ENCODE measurements at places on chromosomes 1 and 21.

GRCh38 chr1:221608835-221609320, 133.0 kb downstream of the DUSP10 start:
- no peak for DNase-seq

GRCh38 chr21:37237764-37238163, 29.4 kb downstream of the VPS26C start:
- no peak for DNase-seq

- no peak for DNase-seq
These were observed 85.2 kb upstream of the EXO1 start for GRCh38 chr1:241762713-241763339.

GRCh38 chr1:29962831-29963247, 726.5 kb downstream of the PTPRU start:
- DNase-seq, result no peak

GRCh38 chr1:178450871-178451270, 45.9 kb downstream of the CLEC20A start:
- DNase-seq, result no peak

DNA sequence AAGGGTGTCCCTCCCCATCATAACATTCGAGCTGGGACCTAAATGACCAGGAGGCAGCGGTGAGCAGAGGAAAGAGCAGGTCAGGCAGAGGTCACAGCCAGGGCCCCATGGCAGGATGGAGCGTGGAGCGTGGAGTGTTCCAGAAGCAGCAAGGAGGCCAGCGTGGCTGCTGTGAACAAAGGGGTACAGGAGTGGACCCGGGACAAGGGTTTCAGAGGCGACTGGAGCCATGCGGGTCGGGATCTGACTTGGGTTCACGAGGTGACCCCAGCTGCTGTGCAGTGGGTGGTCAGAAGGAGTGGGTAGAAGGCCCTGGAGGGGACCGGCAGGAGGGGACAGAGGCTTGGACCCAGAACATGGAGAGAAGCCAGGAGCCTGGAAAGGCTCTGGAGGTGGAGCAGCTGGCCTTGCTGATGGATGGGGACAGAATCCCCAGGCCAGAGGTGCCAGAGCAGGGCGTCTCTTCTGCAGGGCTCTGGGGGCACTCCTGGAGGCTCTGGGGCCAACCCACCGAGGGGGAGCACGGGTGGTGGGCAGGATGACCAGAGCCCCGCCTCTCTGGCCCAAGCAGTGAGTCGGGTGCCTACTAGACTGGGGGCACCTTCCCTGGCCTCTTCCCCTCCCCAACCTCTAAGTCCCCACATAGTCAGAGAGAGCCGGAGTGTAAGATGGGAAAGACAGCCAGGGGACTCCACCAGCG, 2.3 kb downstream of the CHD5 start:
- DNase-seq, result no peak

DNA sequence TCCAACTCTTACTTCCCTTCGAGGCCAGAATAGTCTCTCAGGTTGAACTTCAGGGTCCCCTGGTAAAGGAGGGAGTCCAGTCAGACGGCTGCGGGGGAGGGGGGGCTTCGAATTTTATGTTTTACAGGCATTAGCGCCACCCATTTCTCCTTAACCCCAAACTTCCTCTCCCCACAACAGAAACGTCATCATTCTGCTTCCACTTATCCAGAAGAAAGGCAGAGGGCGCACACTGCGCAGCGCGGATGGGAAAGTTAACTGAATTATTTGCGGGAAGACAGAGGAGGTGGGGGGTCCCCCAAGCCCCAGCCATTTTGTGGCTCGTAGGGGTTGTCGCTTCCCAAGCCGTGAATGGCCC, 529 bp upstream of the PRMT2 start:
- DNase-seq, result peak; percentile 70

- no peak for DNase-seq
These were observed at the start of gene NCF2 for GRCh38 chr1:183590244-183591191. Gene NCF2, minus strand, starts transcription at chr1:183590459. Its CDS starts 130 bp downstream, at chr1:183590329.

DNA sequence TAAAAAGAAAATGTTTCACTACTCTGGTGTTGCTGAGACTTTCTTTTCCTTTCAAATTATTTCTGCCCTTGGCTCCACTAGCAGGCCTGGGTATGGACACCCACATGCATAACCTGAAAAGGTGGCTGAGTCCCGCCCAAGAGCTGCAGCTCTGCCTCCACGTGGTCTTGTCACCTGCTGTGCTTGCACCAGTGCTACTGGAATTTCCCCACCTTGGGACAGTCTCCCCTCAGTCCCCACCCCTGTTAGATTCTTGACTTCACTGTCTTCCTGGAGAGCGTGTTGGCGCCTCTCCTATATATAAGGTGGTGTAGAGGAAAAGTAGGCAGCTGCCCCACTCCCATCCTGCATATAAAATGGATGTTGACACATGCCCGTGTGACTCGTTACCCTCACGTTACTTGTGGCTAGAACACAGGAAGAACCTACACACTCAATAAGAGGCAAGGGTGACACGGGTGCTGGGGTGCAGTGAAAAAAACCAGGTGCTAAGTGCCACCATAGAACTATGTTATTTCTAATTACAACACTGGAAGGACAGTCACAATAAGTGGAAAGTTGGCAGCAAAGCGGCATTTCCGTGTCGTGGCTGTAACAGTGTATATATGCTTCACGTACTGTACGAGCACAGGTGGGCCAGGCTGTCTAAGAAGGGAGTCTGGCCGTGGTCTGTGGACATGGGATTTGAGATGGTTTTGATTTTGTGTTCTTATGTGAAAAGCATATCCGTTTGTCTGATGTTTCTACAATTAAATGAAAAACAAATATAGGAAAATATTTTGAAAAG, 61.0 kb downstream of the POFUT2 start:
- DNase-seq, result no peak

- no peak for DNase-seq
These were observed 220.1 kb upstream of the KCNK2 start for GRCh38 chr1:214862421-214862820.

DNA sequence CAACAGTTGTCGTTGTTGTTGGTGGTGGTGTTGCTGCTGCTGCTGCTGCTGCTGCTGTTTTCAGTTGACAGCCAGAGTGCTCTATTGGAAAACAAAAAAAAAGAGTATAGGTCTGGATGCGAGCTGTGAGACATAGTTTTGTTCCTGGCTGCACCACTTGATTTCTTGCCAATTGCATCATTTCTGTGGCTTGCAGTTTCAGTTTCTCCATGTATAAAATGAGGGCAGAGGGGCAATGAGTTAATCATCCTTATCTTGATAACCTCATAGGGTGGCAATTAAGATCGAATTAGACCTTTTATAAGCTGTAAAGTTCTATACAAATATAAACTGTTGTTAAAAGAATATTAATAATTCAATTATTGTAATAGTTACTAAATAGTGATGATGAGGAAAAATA, 156.7 kb downstream of the DMRTA2 start:
- no peak for DNase-seq

GRCh38 chr1:32889731-32890278, 3.5 kb downstream of the HPCA start:
- no peak for DNase-seq

DNA sequence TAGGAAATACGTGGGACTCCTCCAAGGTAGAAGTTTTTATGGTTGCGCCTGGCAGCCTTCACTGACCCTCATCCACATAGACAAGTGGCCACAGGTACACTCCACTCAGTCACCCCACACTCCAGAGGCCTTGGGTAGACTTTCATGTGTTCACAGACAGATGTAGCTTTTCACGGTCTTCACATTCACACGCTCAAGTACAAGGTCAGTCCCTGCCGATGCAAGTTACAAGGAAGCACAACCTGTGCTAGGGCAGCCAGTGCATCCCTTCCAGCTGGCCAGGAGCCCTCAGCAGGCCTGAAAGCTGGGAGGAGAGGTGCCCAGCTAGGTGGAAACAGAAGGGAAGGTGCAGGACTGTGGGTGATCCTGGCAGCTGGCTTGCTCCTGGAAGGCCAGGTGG, 55.5 kb upstream of the FAM20B start:
- no peak for DNase-seq

DNA sequence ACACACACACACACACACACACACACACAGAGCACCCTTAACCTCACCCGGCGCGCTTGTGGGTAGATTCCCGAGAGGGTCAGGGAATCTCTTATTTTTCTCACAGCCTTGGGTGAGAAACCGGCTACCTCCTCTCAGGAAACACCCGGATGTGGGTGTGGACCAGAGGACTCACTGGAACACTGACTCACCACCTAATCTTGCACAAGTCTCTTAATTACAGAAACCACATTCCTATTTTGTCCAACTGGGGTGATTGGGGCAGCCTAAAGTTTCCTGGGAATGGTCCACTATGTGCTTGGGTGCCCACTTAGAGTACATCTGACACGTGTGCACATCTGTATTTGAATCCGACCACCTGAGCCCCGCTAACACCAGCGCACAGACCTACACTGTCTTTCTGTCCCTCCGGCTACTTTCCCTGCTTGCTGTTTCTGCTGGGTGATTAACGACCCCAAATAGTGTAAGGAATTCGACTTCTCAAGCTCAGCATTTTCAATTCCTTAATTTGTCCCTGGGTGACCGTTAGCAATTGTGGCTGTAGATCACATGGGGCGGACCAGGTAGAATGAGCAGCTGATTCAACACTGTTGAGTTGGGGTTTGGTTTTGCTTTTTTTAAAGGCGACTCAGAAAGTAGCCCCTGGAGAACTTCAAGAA, 14.0 kb upstream of the TBX15 start:
- no peak for DNase-seq

DNA sequence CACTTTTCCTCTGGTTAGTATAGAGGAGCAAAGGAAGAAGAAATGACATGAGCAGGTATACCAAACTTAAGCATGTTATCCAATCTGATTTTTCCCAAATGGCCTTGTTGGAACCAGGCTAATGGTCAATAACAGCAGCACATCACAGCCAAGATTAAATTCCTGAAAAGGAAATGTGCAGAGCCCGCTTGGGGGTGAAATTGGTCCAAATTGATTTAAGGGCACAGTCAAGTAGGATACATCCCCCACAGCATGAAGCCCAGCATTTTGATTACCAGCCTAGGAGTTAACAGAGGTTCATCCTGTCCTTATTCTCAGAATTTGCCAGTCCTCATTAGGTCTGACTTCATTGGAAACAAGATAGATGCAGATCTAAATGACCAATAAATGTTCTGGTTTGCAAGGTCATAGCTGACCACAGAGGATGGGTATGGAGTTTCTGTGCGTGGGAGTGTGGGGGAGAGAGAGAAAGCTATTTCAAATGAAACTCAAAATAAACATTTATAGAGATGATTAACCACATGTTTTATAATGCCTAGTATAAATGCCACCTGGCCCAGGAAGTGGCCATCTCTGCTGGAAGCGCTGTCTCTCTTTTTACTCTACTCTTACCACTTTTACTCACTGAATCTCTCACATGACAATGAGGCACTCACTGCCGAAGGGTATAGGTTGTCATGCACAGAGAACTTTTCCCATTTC, 38.7 kb downstream of the RGS5 start:
- DNase-seq, result no peak

- no peak for DNase-seq
These were observed 72.8 kb upstream of the KRTAP19-8 start for GRCh38 chr21:31111093-31111492.

- DNase-seq, result no peak
These were observed 33.6 kb upstream of the PDE9A start for GRCh38 chr21:42619841-42620240.

GRCh38 chr1:14745001-14745720, 146.7 kb downstream of the KAZN start:
- DNase-seq, result no peak

DNA sequence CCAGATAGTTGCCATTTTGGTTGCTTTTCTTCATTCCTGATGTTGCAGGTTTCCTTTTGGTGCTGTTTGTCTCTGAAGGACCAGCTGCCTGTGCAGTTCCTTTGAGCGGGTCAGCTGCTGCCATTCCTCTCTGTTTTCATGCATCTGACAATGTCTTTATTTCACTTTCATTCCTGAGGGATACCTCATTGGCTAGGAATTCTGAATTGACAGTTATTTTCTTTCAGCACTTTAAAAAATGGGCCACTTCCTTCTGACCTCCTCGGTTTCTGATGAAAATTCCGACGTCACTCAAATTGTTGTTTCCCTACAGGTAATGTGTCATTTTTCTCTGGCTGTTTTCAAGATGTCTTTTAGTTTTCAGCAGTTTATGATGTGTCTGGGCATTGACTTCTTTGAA, 24.8 kb downstream of the CCSAP start:
- no peak for DNase-seq

GRCh38 chr1:68174738-68175113, 57.6 kb downstream of the WLS start:
- no peak for DNase-seq

DNA sequence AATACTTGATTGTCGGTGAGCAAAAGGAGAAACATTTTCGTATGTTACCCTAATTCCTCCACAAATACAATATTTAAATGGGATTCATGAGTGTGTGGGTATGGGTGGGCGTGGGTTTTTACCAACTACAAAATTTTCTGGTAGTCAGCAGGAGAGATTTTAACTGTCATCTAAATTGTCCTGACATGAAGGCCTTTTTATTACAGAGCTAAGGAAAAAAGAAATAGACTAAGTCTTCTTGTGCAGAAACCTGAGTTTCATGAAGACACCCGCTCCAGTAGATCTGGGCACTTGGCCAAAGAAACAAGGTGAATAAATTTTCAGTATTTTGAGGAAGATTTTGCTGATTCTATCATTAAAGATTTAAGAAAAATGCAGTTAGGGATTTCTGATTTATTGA, 752 bp downstream of the RGS18 start:
- no peak for DNase-seq

GRCh38 chr1:35220976-35221375, 28.0 kb upstream of the SFPQ start:
- DNase-seq, result peak; percentile 23

GRCh38 chr21:31667132-31667531, 7.6 kb downstream of the SOD1 start:
- DNase-seq, result no peak

- DNase-seq, result no peak
These were observed 162.7 kb downstream of the DNM3 start for GRCh38 chr1:172003766-172004530.

DNA sequence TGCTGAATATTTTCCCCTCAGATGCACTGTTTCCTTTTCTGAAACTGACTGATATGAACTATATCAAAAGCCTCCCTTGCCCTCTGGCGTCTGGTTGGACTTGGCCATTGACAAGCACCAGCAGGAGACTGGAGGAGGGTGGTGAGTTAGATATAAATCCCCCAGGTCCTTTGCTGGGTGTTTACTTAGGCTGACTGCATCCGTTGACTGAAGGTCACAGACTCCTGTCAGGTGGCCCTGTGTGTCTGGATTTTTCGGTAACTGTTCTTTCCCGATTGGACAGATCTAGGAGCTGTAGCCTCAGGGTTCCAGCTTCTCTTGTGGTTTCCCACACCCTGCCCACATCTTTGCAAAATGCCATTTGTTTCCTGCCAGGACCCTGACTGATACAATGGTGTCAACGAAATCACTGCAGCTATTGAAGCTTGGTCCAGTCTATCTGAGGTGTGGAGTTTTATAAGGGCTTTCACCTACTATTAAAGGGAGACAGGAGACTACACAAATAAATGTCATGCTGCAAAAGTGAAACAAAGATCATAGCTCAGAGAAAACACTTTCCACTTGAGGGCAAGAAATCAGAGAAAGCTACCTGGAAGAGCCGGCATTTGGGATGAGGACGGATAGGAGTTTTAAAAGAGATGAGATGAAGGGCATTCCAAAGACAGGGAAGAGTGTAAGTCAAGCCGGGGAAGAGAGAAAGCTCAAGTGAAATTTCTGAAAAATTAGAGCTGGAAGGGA, 1.5 kb upstream of the MAGI3 start:
- DNase-seq, result peak; percentile 91
